Natural killer cell (primary cell): ENCODE measurements at places on chromosomes 11 and 22. TPM values are rescaled to one million over a fixed set of nuclear protein-coding genes. Genes with fewer than 3 reads are reported as not detected.

DNA sequence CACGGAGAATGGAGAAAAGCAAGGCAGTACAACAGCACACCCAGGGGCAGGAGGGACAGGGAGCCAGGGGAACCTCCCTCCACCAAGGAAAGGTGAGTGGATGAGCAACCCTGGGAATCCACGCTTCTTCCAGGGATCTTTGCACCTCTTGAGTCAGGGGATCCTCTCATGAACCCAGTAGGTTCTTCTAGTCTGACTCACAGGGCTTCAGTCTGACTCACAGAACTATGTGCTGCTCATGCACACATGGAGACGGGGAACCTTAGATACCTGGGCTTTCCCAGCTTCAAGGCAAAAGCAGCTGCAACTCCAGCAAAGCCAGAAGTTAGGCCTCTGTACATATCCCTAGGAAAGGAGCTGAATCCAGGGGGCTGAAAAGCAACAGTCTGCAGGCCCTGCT is 1021.4 kb upstream of the TENM4 start:
- no peak overlapping the region for H3K4me3 ChIP-seq
- H3K36me3 ChIP-seq, result no peaks in the 10 kb centered on the region
- H3K27ac ChIP-seq, result no peak overlapping the region

DNA sequence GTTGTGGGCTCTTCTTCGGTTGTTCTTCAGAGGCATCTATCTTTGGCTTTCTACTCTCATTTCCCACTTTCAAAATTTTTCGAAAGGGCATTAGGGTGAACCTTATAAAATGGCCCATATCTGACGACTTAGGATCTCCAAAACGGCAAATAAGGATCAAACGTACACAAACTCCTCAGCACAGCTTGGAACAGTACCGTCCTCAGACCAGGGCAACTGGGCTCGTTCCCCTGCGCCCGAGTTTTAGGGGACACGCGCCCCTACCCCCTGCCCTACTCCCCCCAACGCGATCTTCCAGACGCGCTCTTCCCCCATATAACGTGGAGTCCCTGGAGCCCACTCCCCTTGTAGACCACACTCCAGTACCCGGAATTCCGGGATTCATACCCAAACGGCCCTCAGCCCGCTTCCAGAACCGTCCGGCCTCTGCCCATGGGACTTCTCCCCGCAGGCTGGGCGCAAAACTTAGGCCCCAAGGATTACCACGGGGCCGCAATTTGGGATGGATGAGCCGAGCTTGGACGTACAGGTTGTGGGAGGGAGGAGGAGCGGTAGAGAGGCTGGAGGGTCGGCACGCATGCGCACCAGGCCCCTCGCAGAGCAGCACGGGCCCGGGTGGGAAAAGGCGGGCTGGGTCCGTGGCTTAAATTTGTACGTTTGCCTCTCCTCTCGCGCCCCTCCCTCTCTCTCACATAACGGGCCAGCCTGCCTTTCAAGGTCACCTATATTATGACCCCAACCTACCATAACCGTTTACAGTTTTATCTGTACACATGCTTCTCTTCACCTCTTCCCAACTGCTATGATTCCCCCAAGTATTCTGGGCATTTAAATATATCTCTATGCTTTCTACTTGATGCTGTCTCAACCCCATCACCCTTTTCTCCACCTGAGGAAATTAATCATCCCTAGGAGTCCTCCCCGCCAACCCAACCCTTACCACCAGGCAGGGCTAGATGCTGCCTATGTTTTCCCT is 3.4 kb downstream of the CCDC89 start:
- DNase-seq, result peak; percentile 49
- H3K36me3 ChIP-seq, result no peaks in the 10 kb centered on the region
- peak overlapping the region; percentile 54 for H3K27ac ChIP-seq
- no peaks in the 10 kb centered on the region for H3K27me3 ChIP-seq

DNA sequence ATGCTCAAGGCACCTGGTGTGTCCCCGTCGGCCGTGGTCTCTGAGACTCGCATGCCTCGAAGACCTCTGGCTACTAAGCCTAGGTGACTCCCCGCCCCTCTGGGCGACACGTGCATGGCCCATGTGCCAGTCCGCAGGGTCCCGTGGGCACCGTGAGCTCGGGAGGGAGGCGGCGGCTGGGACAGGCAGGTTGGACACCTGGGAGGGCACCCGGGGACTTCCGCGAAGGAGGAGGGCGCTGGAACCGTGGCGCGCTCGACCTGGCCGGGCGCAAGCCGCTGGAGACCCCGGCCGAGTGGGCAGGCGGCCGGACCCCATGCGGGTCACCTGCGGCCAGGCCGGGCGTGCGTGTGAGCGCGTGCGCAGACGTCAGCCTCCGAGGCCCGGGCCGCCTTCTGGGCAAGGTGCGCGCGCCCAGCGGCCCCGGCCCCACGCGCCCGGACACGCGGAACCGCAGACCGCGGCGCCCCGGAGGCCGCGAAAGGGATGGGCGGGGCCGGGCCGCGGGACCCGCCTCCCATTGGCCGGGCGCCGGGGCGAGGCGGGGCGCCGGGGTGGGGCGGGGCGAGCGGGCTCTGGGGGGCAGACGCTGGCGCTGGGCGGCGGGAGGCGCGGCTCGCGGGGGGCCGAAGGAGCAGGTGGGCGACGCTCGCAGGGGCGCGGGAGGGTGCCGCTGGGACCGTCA is 579 bp upstream of the RASD2 start:
- DNase-seq, result peak; percentile 77
- no peak overlapping the region for H3K27ac ChIP-seq
- peaks cover 15% of the 10 kb centered on the region for H3K27me3 ChIP-seq

DNA sequence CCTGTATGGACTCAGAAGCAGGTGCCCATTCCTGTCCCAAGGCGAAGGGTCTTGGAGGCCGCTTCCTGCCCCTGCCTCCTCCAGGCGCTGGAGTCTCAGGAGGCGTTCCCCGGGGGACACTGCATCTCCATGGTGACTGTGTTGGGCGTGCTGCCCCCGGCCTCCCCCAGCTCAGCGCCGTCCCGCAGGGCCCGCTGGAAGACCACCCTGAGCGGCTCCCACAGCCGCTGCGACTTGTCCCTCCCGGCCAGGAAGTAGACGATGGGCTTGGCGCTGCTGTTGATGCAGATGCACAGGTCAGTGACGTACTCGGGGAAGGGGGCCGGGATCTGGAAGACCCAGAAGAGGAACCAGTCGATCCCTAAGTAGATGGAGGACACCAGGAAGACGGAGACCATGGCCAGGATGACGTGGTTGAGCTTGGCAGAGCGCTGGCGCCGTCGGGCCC is 7.8 kb downstream of the MRGPRF start:
- no peak overlapping the region for H3K4me3 ChIP-seq
- H3K27me3 ChIP-seq, result peaks cover 5% of the 10 kb centered on the region
- no peak for DNase-seq
- no peak overlapping the region for H3K27ac ChIP-seq

The POLA2 gene
- 22.7 TPM for total RNA-seq

The DEPDC7 gene
- total RNA-seq, result 0.80 TPM

The SHANK2 gene
- not detected for total RNA-seq
